ENCODE measurements at places on chromosomes 2 and 18.
A peak's percentile ranks its signal among the peaks of the same experiment; 100 is the strongest.

DNA sequence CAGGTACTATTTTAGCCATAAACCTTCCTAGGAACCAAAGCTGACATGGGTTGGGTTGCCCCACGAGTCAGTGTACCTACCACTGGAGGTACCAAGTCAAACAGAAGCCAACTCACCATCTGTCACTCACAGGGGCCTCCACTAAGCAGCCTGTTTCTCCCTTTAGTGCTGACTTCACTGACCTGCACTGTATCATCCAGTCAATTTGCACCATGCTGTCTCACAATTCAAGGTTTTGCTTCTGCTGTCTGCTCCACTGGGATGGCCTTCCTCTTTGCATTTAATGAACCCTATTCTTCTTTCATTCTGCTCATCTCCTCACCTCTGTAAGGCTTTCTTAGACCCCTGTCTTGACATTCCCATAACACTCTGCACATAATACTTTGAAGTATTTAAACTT lies 47.2 kb downstream of the EIF2AK3 start:
- no peak for DNase-seq

DNA sequence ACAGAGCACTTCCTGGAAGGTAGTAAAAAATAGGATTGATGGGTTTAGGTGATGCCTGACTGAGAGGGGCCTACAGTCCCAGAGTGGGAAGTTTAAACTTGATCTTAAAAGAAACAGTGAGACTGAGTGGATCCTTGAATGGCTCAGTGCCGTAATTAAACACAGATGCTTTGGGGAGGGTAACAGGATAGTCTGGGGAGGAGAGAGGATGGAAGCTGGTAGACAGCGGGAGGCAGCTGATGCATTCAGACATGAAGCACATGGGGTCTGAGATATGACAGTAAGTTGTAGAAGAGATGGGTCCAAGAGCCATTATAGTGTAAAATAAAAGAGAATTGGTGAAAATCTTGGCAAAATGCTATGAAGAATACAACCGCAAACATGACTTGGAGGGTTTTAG lies 54.4 kb downstream of the AOX1 start:
- no peak for DNase-seq

DNA sequence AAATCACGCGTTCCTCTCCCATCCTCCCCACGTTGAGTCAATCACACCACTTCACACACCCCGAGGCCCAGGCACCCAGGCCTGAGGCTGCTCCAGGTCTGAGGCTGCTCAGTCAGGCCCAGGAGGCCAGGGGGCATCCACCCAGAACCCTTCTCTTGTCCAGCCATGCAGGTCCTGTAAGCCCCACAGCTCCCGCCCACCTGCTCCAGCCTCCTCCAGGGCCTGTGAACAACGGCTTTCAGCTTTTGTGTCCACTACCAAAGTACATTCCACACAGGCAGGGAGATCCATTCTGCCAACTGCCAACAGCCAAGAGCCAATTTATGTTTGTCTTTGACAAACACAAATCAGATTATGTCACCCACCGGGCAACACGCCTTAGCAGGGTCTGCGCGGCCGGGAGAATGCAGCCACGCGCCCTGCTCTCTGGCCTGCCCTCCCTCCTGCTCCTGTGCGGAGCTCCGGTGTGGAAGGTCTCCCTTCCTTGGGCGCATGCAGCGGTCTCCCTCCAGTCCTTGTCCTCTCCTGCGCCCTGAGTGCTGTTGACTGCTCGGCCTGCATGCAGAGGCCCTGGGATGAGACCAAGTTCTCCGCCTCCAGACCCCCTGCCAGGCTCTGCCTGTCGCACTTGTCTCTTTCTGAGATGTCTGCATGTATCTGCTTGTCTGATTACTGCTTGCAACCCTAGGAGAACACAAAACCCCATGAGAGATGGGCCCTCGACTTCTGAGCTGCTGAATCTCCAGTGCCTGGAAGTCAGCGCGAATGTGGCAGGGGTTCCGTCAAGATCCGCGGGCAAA lies 146.6 kb downstream of the ZNF516 start:
- no peak for DNase-seq

GRCh38 chr2:134682726-134683125 lies 36.1 kb downstream of the TMEM163 start:
- DNase-seq = no peak

GRCh38 chr2:216493334-216493685 lies 5.3 kb upstream of the RPL37A start:
- no peak for DNase-seq

- DNase-seq = no peak
Measured at GRCh38 chr2:238130696-238131628, 7.5 kb upstream of the KLHL30 start.

GRCh38 chr2:1642066-1642861 lies 102.1 kb downstream of the PXDN start:
- no peak for DNase-seq

GRCh38 chr2:12584338-12584737 lies 132.4 kb upstream of the TRIB2 start:
- no peak for DNase-seq

DNA sequence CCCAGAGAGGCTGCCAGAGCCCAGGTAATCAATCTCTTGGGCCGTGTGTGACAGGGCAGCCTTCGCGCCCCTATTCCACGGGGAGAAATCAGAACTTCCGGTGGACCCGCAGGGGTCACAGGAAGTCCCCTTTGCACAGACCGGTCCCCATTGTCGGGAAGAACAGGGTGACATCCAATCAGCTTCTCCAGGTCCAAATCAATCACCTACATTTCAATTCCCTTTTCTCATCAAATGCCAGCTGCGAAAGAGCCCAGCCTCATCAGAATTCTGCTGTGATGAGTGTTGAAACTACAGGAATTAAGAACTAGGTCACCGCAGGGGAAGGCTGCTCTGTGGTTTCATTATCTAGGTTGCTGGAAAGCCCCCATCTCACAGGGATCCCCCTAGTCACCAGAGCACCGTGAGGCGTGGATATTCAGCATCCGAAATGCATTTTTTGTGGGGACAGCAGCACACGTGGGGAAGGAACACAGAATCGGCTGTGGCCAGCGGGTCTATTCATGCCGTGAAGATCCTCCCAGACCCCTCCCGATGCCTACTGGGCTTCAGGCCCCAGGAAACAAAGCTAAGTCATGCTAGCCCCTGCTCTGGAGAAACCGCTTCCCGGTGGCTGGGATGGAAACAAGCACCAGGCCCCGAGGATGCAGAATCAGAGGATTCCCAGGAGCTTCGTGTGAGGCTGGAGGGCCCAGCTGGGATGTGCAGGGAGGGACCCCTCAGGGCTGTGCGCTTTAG lies 193.7 kb upstream of the ID2 start:
- DNase-seq = no peak

- no peak for DNase-seq
Measured at GRCh38 chr2:127121776-127122176, 14.8 kb upstream of the BIN1 start.

- DNase-seq = peak; percentile 58
Measured at GRCh38 chr18:66495844-66496243, 108.0 kb downstream of the CDH19 start.

Data from hematopoietic multipotent progenitor cell treated with erythropoietin and hydrocortisone succinate and interleukin-3 and kit ligand, for 8 days (in vitro differentiated cells).